Activated T-cell treated with anti-CD3 and anti-CD28 coated beads for 48 hours (primary cell): ENCODE measurements at places on chromosomes 4 and X.

GRCh38 chr4:48960988-48961635, 25.0 kb upstream of the CWH43 start:
- no peak for DNase-seq

- no peak for DNase-seq
Measured at GRCh38 chr4:122861172-122861943, 34.7 kb downstream of the FGF2 start.

GRCh38 chrX:18748499-18748898, 41.1 kb downstream of the PPEF1 start:
- DNase-seq: no peak

DNA sequence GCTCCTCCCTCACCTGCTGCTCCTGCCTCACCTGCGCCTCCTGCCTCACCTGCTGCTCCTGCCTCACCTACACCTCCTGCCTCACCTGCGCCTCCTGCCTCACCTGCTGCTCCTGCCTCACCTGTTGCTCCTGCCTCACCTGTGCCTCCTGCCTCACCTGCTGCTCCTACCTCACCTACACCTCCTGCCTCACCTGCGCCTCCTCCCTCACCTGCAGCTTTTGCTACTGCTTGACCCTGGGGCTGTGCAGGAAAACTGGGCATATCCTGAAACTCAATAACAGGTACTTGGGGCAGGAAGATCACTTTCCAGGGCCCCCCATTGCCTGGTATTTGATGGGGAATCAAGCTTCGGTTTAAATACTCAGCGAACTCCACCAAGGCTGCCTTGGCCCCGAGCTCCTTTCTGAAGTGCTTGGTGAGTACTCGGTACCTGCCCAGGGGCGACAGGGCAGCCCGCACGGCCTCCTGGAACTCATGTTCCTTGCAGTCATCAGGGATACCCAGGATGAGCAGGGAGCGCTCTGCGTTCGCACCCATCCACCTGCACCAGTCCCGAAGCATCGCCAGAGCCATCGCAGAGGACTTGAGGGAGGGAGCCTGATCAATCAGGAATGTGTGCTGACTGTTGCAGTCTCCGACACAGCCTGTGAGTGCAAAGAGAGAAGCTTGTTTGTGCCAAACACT, 2.7 kb downstream of the PNMA6E start:
- no peak for DNase-seq

GRCh38 chr4:165428957-165429356, 50.1 kb downstream of the CPE start:
- DNase-seq: no peak

- no peak for DNase-seq
Measured at GRCh38 chrX:139776599-139776998, 68.6 kb upstream of the MCF2 start.

- DNase-seq: no peak
Measured at GRCh38 chr4:100174985-100175383, 15.3 kb downstream of the DDIT4L start.

GRCh38 chr4:156591679-156592078, 379.9 kb downstream of the PDGFC start:
- no peak for DNase-seq

DNA sequence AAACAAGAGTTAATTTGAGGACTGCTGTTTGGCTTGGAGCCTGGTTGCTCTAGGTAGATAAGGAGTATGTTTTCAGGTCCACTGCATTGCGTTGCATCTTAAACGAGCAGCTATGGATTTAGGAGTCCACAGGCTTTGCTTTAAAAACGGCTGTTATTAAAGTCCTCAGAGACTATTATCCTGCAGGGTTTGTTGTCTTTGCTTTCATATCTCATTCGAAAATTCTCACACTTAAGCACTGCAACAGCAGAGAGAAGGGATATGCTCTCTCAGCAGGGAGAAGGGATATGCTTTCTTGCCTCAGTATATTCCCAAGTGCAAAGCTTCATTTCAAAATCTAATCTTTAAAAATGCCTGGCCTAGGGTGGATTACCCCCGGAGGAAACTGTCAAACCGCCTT, 444.7 kb upstream of the FTHL17 start:
- DNase-seq: no peak

DNA sequence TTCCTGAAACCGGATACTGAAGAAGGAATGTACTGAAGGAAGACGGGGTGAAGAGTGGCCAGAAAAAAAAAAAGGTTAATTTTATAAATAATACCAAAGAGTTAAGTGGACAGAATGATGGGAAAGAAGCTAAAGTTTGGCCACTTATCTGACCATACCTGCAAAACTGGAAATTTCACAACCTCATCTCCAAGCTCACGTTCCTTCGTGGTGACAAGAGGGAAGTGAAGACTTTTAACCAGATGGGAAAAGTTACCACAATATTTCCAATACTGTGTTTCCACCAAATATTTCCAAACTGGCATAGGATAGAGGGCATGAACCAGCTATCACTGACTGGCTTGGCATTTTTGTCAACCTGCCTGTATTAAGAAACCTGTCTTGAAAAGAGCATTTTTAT, 56.4 kb downstream of the MAML3 start:
- no peak for DNase-seq
